ENCODE measurements at places on chromosomes 12 and 14.

DNA sequence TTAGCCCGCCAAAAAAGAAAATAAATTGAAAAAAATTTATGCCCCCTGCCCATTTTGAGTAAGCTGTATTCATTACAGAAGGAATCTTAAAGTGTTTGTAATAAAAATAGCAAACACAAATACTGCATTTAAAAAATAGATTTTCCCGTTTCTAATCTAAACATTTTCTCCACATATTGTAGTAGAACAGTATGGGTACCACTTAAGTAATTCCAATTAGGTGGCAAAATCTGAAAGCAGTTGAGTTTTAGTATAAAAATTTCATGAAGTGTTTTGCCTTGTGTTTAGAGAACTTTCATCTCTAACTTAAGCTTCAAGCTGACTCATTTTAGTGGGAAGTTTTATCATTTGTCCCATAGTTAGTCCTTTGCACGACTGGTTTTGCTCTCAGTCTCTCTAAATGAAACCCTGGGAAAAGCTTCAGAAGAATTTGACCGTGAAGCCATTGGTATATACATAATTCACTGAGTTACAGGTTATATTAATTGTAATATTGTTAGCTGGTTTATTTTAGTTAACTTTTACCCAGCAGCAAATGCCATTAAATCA lies 214.6 kb downstream of the ERC1 start:
- no peak for DNase-seq

DNA sequence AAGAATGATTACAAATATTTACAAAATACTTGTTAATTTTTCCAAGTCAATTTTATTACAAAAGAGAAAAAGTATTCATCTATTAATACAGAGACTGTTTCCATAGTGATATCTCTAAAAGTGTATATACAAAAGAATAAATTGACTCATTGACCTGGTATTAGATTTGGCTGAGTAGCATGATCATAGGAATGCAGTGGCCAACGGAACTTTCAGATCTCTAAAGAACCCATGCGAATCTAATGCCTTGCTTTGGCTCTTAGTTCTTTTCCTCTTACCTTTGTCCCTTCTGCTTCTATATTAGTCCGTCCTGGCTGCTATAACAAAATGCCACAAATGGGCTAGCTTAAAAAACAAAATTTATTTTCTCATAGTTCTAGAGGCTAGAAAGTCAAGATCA lies 717.8 kb downstream of the TMTC2 start:
- no peak for DNase-seq

- DNase-seq, result no peak
Measured at GRCh38 chr14:77000340-77001270, 27.9 kb downstream of the IRF2BPL start.

DNA sequence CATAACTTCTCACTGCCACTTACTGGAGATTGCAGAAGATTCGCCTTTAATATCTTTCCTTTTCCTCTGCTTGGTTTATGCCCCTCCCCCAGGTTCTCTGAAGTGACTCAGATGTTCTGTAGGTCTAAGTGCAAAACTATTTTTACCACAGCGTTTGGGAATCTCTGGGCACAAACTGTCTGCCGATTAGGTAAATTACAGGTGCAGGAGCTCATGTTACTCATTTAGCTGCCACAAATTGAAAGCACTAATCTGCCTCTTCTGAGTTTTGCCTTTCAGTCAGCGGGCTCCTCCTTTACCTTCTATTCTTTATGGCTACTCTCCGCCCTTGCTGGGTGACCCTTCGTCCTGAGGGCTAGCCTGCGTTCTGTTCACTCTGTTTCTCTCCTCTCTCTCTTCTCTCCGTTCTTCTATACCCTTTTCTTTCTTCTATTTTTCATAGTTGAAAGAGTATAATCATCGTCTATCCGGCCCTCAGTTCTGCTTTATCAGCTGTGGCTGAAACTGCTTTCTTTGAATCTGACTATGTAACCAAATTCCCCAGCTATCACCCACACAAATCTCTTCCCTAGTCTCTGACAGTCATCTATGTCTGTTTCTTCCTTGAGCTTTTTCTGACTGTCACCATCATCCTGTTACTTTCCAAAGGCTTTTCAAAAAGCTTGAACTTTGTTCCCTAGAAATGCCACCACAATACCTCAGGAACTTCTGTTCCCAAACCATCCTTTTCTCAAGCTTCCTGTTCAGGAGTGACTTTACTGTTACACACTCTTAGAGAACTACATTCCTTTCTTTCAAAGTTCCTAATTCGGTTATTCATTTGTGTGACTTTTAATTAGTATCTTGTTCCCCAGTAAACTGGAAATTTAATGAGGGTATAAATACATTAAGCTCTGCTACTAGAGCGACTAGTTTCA lies 4.3 kb upstream of the MYF6 start:
- DNase-seq, result no peak

DNA sequence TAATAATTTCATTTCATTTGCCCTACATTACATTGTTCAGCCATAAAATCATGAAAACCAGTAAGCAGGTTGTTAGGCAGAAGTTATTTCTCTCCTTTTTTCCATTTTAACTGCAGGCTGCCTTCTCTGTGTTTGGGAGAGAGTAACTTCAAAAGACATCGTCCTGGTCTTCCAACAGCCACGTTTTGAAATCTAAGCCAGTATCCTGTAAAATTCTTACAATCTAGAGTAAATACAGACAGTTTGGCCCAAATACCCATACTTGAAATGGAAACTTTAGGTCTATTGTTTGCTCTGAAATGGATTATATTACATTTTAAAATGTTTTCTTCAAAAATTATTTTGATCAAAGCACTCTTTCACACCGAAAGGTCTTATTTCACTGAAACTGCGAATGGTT lies 66.1 kb upstream of the SLCO1C1 start:
- DNase-seq, result no peak

DNA sequence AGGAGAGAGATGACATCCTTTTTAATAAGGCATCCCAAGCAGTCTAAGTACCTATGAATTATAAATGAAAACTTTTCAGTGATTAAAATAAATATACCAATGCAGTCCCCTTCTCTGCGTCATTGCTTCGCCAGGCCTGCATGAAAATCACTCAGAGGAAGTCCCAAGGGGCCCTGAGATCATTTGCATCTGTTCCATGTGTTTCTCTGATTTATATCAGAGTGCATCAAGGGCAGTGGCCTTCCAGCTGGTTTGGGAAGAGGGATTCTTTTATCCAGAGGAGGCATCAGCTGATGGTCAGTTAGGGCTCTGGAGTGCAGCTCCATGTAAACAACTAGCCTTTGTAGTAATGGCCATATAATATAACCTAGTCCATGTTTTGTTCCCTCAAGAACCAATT lies 210.1 kb downstream of the RGS6 start:
- DNase-seq, result no peak

GRCh38 chr12:51590347-51591015 lies 552 bp upstream of the SCN8A start:
- DNase-seq, result peak; percentile 45

- no peak for DNase-seq
Measured at GRCh38 chr14:32217301-32217700, 14.2 kb upstream of the RNU6-8 start.

DNA sequence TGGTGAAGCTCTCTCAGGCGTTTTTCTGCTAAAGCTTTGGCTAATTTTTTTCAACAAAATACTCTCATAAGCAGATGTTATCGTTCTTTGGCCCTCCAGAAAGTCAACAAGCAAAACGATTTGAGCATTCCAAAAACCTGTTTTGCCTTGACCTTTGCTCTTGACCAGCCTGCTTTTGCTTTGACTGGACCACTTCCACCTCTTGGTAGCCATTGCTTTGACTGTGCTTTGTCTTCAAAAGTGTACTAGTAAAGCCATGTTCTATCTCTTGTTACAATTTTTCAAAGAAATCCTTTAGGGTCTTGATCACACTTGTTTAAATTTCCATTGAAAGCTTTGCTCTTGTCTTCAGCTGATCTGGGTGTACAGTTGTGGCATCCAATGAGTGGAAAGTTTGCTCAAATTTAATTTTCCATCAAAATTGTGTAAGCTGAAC lies 10.7 kb upstream of the ARID4A start:
- no peak for DNase-seq

DNA sequence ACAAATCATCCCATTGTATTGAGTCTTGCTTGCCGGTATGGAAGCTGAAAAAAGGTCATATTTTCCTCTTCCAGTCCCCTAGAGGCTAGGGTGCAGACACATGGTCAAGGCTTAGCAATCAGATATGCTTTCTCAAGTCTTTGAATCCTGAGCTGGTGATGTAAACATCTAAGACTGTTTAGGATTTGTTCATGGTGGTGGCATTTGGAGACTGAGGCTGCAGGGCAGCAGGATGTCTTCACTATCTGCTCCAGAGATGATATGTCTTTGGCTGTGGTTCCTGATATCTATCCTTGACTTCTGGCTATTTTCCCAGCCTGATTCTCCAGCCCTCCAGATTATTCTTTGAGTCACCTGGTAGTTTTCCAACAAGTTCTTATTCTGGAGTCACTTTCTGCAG lies 50.5 kb upstream of the DACT1 start:
- no peak for DNase-seq

GRCh38 chr12:108313241-108313605 lies 25.9 kb downstream of the CMKLR1 start:
- DNase-seq, result no peak

- peak; percentile 44 for DNase-seq
Measured at GRCh38 chr14:36208690-36209278, 32.3 kb upstream of the PTCSC3 start.

DNA sequence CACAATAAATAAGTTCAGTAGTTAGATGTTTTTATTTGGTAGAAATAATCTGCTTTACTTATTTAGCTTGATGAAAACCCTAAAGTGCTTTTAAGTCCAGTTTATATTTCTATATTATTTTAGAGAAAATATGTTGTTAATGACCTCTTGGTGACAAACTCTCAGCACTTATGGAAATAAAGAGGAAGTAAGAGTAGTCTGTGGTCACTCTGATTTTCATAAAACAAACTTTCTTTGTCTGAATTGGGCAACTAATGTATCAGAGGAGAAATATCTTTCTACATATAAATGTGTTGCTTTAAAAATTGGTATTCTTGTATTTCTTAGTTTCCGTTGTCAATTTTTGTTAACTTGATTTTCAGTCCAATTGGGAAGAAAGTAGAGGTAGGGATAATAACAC lies 878.9 kb upstream of the SEL1L start:
- no peak for DNase-seq

- no peak for DNase-seq
Measured at GRCh38 chr14:85442996-85443395, 86.9 kb upstream of the FLRT2 start.

- no peak for DNase-seq
Measured at GRCh38 chr12:101850199-101850598, 19.4 kb upstream of the GNPTAB start.

DNA sequence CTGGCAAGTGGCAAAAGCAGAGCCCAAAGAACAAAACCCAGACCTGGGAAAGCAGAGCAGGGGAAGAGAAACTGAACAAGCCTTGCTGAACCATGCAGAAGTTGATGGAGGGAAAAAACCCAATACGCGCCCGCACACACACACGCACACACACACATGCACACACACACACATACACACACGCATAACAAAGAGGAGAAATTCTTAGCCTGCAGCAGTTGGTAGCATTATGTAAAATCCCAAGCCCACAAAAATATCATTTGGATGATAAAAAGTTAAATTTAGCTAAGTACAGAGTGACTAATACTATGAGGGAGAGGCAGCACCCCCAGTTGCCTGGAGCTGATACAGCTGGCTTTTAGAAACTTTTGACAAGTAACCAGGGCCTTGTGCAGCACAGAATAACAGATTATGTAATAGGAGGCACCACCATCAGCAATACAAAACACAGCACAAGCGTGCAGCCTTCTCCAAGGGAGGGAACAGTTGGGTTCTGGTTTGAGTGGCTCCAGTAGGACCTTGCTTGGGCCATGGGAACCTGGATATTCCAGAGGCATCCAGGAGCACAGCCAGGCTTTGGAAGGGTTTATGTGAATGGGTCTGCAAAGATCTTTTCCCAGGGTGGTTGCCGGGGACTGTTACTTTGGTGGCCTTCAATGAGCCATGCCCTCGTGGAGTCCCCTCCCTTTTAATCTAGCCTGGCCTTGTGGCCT lies 35.3 kb downstream of the PITPNM2 start:
- DNase-seq, result peak; percentile 64

DNA sequence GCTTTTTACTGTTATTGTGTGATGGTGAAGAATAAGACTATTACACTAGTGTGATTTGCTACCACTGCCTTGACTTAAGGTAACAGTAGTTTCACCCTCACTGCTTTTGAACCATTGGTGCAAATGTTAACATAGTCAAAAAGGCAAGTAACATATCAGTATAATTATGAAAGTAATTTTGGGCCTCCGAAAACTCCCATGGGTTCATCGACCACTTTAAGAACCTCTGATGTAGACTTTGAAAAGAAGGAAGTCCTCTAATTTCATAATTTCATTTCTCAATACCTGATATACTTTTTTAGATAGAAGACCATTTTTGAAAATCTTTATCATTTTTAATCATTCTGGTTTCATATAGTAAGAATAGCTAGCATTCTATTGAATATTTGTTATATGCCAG lies 57.7 kb downstream of the ETNK1 start:
- no peak for DNase-seq

DNA sequence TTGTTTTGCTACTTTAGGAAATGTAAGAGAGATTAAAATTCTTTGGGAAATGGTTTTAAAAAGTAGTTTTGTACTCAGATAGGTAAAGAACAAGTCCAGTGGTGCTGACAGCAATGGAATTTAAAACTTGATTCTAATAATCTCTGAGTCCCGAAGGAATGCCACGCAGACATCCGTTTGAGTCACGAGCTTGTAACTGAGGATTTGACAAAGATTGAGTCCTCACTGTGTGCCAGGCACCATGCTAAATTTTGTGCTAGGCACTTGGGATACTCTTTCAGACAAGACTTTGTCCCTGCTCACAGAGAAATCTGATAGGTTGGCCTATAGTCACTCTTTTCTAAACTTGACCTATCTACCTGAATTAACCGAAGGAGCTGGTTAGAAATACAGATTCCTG lies 12.7 kb downstream of the FLRT2 start:
- no peak for DNase-seq

- DNase-seq, result no peak
Measured at GRCh38 chr12:28440081-28440608, 249.9 kb downstream of the CCDC91 start.

- DNase-seq, result no peak
Measured at GRCh38 chr12:127987199-127987901, 279.6 kb upstream of the TMEM132C start.

GRCh38 chr14:70047598-70048312 lies 141.0 kb downstream of the SLC8A3 start:
- no peak for DNase-seq

GRCh38 chr14:39423793-39424192 lies 8.4 kb downstream of the FBXO33 start:
- no peak for DNase-seq

DNA sequence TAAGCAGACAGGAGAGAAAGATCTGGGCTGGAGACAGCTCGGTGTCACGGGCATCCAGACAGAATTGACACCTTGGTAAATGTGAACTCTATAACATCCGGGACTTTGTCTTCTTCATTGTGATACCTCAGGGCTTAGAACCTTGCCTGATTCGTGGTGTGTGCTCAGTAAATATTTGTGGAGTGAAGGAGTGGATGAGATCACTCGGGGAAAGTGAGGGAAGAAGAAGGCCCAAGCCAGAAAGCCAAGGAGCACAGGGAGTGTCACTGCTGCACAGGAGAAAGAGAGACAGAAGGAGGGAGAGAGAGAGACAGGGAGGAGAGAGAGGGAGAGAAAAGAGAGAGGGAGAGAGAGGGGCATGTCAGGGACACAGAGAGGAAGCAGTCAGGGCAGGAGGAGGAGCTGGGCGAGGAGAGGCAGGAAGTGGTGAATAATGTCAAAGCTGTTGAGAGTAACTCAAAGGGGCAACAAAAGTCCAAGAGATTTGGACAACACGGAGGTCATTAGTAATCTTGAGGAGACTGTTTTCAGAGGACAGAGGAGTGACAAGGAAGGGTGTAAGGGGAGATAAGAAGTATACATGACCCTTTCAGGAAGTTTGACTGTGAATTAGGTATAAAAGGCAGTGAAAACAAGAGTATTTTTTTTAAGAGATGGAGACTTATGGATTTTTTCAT lies 141.6 kb upstream of the MAX start:
- no peak for DNase-seq

All from right lung (tissue), 10 donors.